ENCODE measurements at places on chromosomes 7 and 10.
A peak's percentile ranks its signal among the peaks of the same experiment; 100 is the strongest.

GRCh38 chr10:26217396-26218086 is 967 bp downstream of the GAD2 start:
- no peak for DNase-seq

GRCh38 chr7:18295781-18296423 is 199.6 kb upstream of the HDAC9 start:
- DNase-seq: no peak

GRCh38 chr10:22150842-22151241 is 67.0 kb downstream of the EBLN1 start:
- DNase-seq: no peak

DNA sequence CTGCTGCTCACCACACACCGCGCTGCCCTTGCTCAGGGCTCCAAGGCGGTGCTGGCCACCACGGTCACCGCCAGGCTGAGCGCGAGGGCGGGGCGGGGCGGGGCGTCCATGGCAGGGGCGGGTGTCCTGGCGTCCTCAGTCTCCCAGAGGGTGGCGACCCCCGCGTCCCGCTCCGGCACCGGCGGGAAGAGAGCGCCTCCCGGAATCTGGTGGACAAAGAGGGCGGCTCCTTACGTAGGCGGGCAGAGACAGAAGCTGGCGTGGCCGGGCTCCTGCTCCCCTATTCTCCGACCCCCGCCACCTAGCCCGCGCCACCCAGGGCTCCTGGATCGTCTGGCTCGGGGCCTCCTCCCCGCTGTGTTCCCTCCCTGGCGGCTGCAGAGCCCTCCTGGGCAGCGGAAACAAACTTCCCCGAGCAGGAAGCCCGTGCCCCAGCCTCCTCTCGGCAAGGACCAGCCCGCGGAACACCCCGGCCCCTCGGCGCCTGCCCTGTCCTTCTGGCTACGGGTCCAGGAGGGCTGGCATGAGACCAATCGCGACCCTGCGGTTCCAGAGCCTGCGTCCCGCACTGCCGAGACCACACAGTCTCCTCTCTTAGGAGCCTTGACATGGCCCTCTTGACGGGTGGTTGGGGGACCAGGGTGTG is 133.8 kb upstream of the ZNF92 start:
- peak; percentile 82 for DNase-seq

GRCh38 chr7:128322040-128322643 is 21.6 kb downstream of the RBM28 start:
- DNase-seq: peak; percentile 29

- peak; percentile 85 for DNase-seq
Measured at GRCh38 chr10:101237081-101237981, 8.1 kb upstream of the LBX1 start.

DNA sequence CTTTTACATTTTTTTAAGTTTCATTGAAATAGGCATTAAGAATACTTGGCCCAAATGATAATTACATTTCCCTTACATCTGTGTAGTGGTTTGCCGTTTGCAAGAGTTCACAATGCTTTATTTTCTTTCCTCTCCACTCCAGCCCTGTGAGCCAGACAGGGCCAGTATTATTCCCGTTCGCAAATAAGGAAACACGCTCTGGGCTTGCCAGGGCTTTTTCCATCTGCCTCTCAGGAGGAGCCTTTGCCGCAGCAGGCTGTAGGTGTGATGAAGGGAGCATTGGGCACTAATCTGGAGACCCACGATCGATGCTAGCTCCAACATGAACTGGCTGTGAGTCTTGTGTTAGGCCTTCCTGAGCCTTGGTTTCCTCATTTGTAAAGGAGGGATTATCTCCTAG is 154.4 kb downstream of the GALNT17 start:
- DNase-seq: no peak

- DNase-seq: no peak
Measured at GRCh38 chr7:37531225-37531624, 82.6 kb upstream of the ELMO1 start.

- DNase-seq: peak; percentile 95
Measured at GRCh38 chr7:29408841-29409243, 154.8 kb upstream of the PRR15 start.

DNA sequence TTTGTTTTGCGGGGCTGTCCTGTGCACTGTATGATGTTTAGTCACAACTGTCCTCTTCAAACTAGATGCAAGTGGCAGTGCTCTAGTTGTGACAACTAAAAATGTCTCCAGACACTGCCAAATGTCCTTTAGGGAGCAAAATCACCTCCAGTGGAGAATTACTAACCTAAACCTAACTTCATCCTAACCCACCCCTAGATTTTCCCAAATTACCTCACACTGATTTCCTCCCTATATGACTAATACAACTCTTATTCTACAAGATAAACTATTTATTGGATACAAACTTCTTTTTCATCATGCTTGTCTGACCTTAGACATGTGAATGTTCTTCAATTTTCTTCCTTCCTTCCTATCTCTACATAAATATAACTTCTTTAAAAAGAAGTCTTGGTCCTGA is 26.4 kb downstream of the PNPLA8 start:
- DNase-seq: no peak

DNA sequence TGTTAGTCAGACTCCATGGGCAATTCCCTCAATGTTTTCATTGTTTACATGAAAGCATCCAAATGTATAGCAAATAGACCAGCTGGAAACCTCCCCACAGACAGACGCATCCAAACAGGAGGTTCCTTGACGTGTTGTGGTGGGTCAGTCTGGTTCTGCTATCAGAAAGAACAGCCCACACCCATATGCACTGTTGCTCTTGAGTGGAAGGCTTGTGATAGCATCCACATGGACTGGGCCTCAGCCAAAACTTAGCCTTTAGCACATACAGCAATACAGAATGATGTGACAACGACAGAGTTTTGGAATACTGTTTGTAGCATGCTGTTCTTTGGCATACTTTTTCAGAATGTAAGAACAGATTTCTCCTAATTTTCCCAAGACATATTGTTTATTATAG is 299.2 kb upstream of the ETV1 start:
- DNase-seq: no peak

DNA sequence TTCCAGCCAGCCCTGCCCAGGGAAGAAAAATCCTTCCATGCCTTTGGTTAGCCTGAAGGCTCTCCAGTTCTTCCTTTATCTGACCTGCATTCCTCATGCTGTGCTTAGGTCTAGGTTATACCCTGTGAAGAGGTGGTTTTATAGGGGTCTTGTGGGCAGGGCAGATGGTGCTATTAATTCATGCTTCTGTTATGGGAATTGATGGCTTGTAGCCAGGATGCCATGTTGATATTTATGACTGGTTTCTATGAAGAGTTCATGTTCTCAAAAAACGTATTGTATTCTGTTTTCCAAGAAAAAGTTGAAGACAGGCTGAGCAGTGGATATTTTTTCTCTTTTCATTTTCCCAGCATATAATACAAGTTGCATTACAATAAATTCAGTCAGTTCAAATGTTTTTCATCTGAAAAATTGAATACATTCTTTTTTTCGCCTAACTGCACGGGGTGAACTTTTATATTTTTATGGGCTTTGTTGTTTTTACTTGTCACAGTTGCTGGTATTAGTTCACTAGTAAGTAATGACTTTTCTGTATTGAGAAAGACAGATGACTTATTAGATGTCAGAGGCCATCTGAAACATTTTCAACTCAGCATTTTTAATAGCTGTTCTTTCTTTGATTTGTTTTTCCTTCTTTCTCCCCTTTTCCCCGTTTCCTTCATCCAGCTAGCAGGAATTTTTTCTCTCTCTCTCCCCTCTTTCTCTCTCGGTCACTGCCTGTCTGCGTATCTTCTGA is 322.8 kb downstream of the LRMDA start:
- no peak for DNase-seq

GRCh38 chr7:31052841-31053601 is 913 bp downstream of the ADCYAP1R1 start:
- DNase-seq: peak; percentile 63

GRCh38 chr10:48554656-48555055 is 50.2 kb downstream of the ARHGAP22 start:
- DNase-seq: no peak

- DNase-seq: no peak
Measured at GRCh38 chr10:10587744-10588393, 429.8 kb upstream of the CELF2 start.

DNA sequence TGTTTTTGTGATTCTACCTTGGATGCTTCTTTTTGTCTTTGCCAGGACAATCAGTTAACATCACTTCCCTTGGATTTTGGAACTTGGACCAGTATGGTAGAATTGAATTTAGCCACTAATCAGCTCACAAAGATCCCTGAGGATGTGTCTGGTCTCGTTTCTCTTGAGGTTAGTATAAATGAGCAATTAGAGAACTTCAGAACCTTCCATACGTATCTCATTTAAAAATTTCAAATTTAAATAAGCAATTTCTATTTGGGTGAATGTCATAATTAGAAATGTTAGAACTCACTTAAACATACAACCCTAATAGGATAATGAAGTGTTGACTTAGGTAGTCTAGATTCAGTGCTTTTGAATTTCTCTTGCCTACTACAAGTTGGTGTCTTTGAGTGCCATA is 69.3 kb upstream of the ADRA2A start:
- no peak for DNase-seq

DNA sequence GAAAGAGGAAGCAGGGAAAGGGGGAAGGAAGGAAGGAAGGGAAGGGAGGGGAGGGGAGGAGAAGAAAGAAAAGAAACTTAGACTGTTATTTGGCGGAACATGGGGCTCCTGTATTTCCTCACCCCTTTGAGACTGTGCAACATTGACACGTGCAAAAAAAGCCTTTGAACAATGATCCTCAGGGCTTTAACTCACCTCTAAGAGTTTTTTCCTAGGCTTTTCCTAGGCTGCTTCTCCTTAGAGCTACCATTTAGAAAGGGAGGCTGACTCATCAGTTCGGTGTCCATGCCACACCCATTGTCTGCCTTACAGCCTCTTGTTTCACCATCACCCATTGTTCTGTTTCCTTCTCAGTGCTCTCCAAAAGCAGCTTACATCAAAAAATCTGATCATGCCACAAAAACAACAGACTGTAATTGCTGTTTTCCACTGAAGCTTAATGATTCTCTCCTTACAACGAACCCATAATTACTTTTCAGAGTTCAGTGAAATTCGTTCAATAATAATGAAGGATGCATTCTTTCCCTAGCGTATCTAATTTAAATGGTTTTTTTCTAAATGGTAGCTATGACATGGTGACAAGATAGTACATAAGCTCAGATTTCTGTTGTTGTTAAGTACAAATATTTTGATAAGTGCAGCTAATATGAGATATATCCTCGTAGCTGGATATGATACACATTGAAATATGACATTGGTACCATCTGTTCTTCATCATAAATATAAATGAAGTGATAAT is 90.8 kb downstream of the PRLHR start:
- DNase-seq: peak; percentile 12

DNA sequence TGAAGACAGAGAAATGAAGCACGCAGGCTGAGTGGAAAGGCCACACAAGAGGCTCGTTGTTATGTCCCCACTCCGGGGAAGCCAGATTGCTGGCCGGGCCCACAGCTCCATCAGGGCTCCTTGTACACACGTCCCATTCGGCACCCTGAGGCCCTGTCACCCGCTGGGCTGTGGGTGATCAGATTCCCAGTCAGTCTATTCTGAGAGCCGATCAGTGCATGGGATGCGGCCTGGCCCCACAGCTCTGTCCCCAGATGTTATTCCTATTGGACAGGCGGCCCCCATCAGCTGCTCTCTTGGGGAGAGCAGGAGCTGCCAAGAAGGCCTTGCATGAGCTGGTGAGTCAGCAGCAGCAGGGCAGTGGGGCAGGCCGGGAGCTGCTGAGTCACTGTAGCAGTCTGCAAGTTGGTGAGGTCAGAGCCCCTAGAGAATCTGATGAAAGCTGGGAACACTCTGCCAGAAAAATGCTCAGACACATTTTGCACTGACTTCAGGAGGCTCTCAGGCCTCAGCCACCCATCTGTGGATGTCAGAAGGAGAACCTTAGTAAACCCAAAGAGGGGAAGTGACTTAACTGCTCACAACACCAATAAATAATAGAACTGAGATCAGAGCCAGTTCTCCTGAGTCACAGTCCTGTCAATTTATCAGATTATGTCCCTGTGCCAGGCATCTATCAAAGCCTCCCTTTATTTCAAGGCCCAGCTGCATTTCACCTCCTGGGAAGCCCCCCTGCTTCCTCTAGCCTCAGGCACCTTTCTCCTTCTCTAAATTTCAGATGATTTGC is 9.4 kb upstream of the PSAP start:
- DNase-seq: peak; percentile 90

- no peak for DNase-seq
Measured at GRCh38 chr7:32025381-32026082, 44.7 kb downstream of the PDE1C start.

DNA sequence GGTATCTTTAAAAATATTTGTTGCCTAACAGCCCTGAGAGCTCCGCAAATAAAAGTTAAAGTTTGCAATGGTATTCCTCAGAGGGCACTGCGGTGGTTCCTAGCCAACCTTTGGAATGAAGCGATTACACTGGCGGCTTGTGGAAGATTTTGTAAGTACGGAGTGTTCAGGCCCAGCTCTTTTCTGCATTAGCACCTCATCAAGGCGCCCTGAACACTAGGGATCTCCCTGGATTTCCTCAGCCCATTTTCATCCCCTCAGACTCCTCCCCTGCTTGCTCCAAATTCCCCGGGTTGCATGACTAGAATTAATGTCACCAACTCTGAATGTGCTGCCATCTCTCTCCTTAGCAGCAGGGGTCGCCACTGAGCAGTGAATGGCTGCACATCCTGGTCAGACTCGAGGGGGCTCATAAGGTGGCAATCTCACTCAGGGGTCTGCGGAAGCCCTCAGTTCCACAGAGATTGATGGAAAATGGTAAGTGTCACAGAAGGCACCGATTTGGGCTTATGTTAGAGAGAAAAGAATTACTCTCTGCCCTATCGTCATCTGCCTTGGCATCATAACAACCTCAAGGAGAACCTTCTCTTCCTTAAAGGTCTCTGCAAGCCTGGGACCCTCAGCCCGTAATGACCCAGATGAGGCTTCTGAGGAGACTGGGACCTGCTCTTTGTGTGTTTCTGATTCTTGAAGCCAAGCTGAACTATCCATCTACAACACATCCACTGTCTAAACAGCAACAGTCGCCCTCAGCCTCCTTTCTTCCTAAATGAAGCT is 262.8 kb upstream of the AOAH start:
- DNase-seq: peak; percentile 71

Data from eye (tissue), 1 donor.